ENCODE measurements at places on chromosomes 7 and 10. TPM values are rescaled to one million over a fixed set of nuclear protein-coding genes. Genes with fewer than 3 reads are reported as not detected.

- H3K27ac ChIP-seq: no peak overlapping the region
- peaks cover 49% of the 10 kb centered on the region for H3K36me3 ChIP-seq
- no peaks in the 10 kb centered on the region for H3K4me1 ChIP-seq
- no peaks in the 10 kb centered on the region for H3K27me3 ChIP-seq
Observed at GRCh38 chr7:92397542-92397941, 49.7 kb upstream of the GATAD1 start.

GRCh38 chr7:123057911-123058310, 62.4 kb upstream of the TAS2R16 start:
- H3K4me1 ChIP-seq: no peaks in the 10 kb centered on the region
- H3K36me3 ChIP-seq: no peaks in the 10 kb centered on the region
- no peak overlapping the region for H3K4me3 ChIP-seq

DNA sequence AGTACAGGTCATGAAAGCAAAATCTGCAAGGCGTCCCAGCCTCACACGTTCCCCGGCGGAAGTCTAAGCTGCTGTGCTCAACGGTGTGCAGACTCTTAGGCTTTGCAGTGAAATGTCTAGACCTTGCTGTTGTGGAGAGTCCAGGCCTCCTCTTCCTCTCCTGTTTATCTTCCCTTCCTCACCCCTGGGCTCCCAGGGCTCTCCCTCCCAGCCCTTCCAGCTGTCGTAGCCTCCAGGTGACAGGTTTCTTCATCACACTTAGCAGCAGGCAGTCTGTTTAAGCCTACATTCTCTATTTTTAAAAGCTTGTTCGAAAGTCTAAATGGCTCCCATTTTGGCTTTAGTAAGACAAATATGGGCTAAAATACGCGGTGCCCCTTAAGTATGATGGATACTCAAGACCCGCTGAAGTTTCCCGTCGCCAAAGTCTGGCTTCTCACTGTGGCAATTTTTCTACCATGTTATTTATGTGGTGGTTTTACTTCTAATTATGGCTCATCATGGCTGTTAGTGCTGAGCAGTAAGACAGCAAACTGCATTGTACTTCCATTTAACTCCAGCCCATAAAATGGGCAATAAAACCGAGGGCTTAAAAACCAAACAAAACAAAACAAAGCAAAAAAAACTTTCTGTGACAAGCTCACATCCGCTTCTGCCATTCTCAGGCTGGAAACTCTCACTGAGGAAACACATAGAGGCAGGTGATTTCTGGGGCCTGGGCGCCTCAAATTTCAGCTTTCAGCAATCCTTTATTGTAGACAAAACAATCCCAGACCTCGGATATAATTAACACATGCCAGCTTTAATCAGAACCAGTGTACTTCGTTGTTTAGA, 243.2 kb downstream of the SNX10 start:
- H3K36me3 ChIP-seq: no peaks in the 10 kb centered on the region
- H3K4me1 ChIP-seq: no peaks in the 10 kb centered on the region
- no peaks in the 10 kb centered on the region for H3K27me3 ChIP-seq
- no peak overlapping the region for H3K4me3 ChIP-seq
- H3K27ac ChIP-seq: no peak overlapping the region

GRCh38 chr10:89342206-89342958, 14.6 kb downstream of the IFIT3 start:
- peaks cover 10% of the 10 kb centered on the region for H3K36me3 ChIP-seq
- peak overlapping the region; percentile 19 for H3K27ac ChIP-seq
- peak; percentile 81 for DNase-seq
- H3K27me3 ChIP-seq: no peaks in the 10 kb centered on the region
- H3K4me1 ChIP-seq: peaks cover 33% of the 10 kb centered on the region

- no peak for DNase-seq
- peak overlapping the region; percentile 99 for H3K27ac ChIP-seq
- H3K27me3 ChIP-seq: no peaks in the 10 kb centered on the region
- peak overlapping the region; percentile 84 for H3K4me3 ChIP-seq
Observed at GRCh38 chr7:112453505-112454171, 3.4 kb downstream of the IFRD1 start.

DNA sequence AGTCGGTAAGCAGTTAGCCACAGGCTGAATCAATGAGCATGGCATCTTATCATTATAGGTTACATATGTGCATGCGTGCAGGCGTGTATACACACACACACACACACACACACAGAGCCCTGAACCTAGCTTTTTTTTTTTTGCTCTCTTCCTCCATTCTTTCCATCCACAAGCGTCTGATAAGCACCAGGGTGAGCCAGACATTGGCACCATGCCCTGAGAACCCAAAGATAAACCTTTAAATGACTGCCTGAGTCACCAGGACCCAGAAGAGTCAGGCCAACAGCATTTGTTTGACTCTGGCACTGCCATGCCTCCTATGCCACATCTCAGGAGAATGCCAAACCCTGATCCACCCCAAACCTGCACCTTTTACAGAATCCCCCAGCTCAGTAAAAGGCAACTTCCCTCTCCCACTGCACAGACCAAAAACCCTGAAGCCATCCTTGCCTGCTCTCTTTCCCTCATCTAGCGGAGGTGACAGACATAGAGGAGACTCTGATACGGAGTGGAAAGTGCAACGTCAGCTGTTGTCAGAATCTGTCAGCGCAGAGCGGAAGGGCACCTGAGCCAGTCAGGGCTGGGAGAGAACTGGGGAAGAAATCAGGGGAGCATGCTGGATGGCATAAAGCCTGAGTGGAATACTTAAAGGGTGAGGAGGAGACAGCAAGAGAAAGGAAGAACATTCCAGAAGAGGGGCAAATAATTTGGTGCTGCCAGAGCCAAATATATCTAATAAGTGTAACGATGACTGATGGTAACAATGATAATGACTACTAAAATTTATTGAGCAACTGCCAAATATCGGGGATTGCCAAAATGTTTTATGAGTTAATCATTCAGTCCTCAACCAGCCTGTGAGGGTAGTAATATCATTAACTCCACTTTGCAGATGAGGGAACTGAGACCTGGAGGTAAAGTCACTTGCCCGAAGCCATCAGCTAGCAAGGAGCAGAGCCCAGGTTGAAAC, 3.2 kb downstream of the PARP12 start:
- H3K27me3 ChIP-seq: no peaks in the 10 kb centered on the region
- no peak overlapping the region for H3K4me3 ChIP-seq
- H3K4me1 ChIP-seq: peaks cover 35% of the 10 kb centered on the region
- H3K27ac ChIP-seq: peak overlapping the region; percentile 89

DNA sequence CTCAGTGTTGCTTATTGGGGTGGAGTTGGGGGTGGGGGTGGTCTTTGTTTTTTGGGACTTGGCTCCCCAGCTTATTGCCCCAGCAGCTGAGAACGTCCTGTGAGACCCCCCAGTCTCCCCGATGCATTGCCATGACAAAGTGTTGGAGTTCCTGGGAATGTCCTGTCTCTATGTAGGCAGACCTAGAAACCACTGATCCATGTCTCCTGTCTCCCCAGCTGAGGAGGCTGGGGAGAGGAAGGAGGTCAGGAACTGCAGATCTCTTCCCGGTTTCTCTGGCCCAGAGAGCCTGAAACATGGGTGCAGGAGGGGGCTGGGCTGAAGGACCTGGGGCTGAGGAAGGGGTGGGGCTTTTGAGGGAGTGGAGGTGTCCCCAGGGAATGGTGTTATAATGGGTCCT, 80.2 kb upstream of the GTF2IRD1 start:
- no peak overlapping the region for H3K27ac ChIP-seq
- H3K4me1 ChIP-seq: no peaks in the 10 kb centered on the region
- no peak overlapping the region for H3K4me3 ChIP-seq
- peaks cover 18% of the 10 kb centered on the region for H3K36me3 ChIP-seq

GRCh38 chr7:120856621-120857352, 1.2 kb downstream of the TSPAN12 start:
- no peaks in the 10 kb centered on the region for H3K4me1 ChIP-seq
- no peaks in the 10 kb centered on the region for H3K27me3 ChIP-seq
- peak overlapping the region; percentile 71 for H3K4me3 ChIP-seq
- DNase-seq: peak; percentile 62

DNA sequence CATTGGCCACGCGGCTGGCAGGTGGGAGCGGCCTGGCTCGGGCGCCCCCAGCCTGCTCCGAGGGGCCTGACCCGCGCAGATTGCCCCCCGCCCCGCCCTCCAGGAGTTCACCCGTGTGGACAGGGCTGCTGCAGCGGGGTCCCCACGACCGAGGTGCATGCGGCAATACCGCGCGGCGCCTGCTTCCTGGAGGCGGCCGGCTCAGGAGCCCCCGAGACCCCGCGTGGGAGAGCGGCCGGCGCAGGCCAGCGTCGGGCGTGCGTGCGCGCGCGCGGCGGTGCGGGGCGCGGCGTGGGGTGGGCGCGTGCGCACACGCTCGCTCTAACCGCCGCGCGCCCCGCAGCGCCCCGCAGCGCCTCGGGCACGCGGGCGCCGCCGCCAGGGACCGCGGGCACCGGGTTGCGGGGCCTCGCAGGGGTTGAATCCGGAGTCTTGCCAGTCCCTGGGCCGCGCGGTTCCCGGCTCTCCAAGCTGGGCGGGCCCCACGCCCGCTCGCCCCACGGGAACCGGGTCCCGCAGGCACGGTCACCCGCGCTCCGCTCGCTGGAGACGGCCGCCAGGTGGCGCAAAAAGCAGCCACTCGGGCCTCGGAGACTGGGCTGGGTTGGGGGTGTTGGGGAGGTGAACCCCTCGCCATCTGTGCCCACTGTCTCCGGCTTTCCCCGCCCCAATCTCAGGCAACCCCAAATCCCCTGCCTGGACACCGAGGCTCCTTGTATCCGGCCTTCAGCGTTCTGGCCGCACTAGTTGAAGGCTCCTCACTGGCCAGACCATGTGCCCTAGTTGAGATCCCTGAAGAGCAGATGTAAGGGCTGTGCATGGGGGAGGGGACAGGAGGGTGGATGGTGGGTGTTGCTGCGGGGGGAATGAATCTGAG, 1.3 kb upstream of the ACHE start:
- H3K4me1 ChIP-seq: no peaks in the 10 kb centered on the region
- DNase-seq: no peak
- no peaks in the 10 kb centered on the region for H3K36me3 ChIP-seq
- no peaks in the 10 kb centered on the region for H3K27me3 ChIP-seq

GRCh38 chr7:129832701-129833227, 120.0 kb downstream of the UBE2H start:
- H3K4me1 ChIP-seq: peaks cover 36% of the 10 kb centered on the region
- H3K4me3 ChIP-seq: no peak overlapping the region
- peaks cover 21% of the 10 kb centered on the region for H3K36me3 ChIP-seq
- H3K27ac ChIP-seq: peak overlapping the region; percentile 73

Gene GDF10
- total RNA-seq: 0.63 TPM

Gene COBL
- 31.4 TPM for total RNA-seq

Gene PRF1
- 1.1 TPM for total RNA-seq

Gene MARCHF5
- 11.6 TPM for total RNA-seq
